ENCODE measurements at places on chromosomes 16 and 17. TPM values are rescaled to one million over a fixed set of nuclear protein-coding genes. Genes with fewer than 3 reads are reported as not detected.

SGCA gene
- 155 TPM for total RNA-seq

RFWD3 gene
- total RNA-seq, result 4.6 TPM

PROCA1 gene
- total RNA-seq, result 0.89 TPM

EIF3C gene
- total RNA-seq, result 433 TPM

DNA sequence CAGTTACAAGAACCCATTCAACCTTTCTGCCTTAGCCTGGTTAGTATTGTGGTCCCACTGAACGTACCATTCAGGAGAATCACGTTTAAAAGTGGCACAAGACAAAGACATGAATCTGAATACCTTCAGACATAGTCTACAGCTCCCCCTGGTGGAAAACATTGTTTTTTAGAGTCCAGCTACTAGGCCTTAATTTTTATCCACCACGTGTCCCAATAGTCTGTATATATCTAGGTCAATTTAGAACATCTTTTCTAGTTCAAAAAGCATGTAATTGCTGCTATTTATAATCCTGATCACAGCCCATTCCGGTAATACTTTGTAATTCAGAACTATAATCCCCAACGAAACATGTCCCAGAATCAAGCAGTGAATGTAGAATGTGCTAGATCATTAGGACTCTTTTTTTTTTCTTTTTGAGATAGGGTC lies 13.7 kb upstream of the GUCY2D start:
- no peak for DNase-seq

- DNase-seq, result no peak
These were observed 37.8 kb upstream of the TMC5 start for GRCh38 chr16:19379838-19380237.

GRCh38 chr17:19714542-19715411 lies 1.6 kb downstream of the SLC47A2 start:
- DNase-seq, result no peak

DNA sequence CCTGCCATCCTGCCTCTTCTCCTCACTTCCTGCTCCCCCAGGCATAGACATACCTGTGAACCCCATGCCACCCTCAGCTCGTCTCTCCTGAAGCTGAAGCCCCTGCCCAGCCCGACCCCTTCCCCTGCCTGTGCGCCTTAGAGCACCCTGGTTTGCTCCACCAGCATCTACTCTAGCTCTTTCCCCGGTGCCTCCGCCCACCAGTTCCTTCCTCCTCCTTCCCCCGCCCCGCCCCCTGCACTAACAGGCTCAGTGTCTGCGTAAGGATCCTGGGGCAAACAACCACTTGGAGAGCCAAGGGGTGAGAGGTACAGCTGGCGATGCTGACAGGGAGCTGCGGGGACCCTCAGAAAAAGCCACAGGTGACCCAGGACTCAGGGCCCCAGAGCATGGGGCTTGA lies 1.9 kb downstream of the GPR142 start:
- peak; percentile 65 for DNase-seq

DNA sequence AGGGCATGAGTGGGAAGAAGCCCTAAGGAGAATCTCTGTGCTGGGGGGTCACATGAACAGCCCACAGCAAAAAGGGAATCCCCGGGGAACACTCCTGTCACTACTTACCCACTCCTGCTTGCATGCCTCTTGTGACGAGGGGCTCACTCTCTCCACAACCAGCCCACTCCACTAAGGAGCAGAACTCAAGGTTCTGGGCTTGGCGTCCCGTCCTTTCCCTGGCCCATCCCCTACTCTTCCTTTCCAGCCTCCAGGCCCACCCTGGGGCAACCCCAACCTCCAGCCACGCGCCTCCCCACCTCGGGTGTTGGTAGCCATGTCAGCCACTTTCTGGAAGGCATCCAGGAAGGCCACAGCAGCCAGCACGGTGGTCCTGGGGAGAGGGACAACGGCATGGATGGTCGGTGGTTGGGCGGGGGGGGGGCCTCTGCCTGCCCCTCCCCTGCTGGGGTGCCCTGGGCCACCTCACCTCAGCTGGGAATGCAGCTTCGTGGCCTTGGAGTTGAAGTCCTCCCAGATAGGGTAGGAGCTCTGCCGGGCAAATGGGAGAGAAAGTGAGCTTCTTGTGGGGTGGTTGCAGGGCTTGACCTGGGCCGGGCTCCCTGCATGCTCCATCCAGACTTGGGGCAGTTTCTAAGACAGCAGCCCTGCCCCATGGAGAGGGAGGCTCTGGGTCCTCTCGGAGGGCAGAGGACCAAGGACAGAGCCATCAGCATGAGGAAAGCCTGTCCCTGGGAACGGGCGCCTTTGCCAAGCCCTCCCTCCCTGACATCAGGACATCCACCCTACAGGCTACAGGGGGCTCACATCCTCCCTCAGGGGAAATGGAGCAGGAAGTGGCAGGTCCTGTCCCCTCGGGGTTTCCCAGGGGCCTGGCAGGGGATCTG lies 5.1 kb downstream of the MTSS2 start:
- DNase-seq, result peak; percentile 54

- no peak for DNase-seq
These were observed 23.4 kb upstream of the MFSD6L start for GRCh38 chr17:8822401-8823035.

DNA sequence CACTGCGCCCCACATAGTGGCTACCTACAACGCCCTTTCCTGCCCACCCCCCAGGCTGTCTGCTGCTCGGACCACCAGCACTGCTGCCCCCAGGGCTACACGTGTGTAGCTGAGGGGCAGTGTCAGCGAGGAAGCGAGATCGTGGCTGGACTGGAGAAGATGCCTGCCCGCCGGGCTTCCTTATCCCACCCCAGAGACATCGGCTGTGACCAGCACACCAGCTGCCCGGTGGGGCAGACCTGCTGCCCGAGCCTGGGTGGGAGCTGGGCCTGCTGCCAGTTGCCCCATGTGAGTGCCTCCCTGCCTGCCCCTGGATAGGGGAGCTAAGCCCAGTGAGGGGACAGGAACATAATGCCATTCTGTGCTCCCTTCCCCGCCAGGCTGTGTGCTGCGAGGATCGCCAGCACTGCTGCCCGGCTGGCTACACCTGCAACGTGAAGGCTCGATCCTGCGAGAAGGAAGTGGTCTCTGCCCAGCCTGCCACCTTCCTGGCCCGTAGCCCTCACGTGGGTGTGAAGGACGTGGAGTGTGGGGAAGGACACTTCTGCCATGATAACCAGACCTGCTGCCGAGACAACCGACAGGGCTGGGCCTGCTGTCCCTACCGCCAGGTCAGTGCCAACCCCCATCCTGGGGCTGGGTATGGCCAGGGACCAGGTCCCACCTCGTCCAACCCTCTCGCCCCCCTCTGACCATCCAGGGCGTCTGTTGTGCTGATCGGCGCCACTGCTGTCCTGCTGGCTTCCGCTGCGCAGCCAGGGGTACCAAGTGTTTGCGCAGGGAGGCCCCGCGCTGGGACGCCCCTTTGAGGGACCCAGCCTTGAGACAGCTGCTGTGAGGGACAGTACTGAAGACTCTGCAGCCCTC lies 7.1 kb downstream of the GRN start:
- DNase-seq, result no peak

GRCh38 chr16:5870886-5871691 lies 773.5 kb upstream of the EEF2KMT start:
- no peak for DNase-seq
